ENCODE measurements at places on chromosomes 11 and 22. TPM values are rescaled to one million over a fixed set of nuclear protein-coding genes. Genes with fewer than 3 reads are reported as not detected.

MAPK8IP2 gene
- total RNA-seq, result 1.7 TPM

SPDYC gene
- total RNA-seq, result not detected

DENND6B gene
- total RNA-seq, result 14.4 TPM

TH gene
- not detected for total RNA-seq

ZP1 gene
- total RNA-seq, result not detected

EFCAB6 gene
- total RNA-seq, result 5.8 TPM

HBB gene
- 323 TPM for total RNA-seq

PATE3 gene
- total RNA-seq, result not detected

TST gene
- 48.3 TPM for total RNA-seq

DNA sequence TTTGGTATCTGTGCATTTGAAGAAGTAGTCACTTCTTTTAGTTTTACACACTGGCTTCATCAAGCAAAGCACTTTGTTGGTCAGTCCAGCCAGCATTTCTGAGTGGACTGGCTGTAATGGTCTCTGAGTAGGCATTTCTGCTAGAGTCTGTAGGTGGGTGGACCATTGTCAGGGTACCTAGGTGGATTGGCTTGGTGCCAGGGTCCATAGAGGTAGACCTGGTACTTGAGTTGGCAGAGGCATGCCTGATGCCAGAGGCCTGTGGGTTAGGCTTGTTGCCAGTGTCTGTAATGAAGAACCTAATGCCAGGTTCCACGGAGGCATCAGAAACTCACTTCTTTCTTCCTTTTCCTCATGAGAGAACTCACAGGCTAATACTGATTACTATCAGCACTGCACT lies 157.9 kb upstream of the C11orf87 start:
- H3K27ac ChIP-seq, result no peak overlapping the region
- H3K4me3 ChIP-seq, result no peak overlapping the region

- H3K36me3 ChIP-seq, result no peaks in the 10 kb centered on the region
- no peak for DNase-seq
- H3K4me1 ChIP-seq, result no peaks in the 10 kb centered on the region
- H3K27me3 ChIP-seq, result no peaks in the 10 kb centered on the region
- no peak overlapping the region for H3K4me3 ChIP-seq
Measured at GRCh38 chr11:72129381-72129780, 6.1 kb upstream of the FOLR3 start.

DNA sequence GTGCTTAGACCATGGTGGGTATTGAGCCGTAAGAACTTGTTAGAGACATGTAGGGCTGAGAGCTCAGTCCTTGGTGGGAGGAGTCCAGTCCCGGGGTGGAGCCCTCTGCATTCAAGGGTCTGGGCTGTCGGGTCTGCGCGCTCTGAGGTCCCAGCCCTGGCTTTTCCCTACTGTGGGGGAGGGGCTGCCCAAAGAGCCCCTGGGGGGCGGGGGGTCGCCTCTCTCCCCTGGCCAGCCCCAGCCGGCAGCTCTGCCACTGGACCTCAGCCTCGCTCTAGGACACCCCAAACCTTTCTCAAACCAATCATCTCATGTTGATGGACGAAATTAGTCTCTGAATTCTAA lies 1006.4 kb downstream of the BRD1 start:
- H3K4me1 ChIP-seq, result no peaks in the 10 kb centered on the region
- H3K27ac ChIP-seq, result no peak overlapping the region
- H3K36me3 ChIP-seq, result no peaks in the 10 kb centered on the region
- DNase-seq, result no peak
- no peak overlapping the region for H3K4me3 ChIP-seq
- peaks cover 34% of the 10 kb centered on the region for H3K27me3 ChIP-seq

DNA sequence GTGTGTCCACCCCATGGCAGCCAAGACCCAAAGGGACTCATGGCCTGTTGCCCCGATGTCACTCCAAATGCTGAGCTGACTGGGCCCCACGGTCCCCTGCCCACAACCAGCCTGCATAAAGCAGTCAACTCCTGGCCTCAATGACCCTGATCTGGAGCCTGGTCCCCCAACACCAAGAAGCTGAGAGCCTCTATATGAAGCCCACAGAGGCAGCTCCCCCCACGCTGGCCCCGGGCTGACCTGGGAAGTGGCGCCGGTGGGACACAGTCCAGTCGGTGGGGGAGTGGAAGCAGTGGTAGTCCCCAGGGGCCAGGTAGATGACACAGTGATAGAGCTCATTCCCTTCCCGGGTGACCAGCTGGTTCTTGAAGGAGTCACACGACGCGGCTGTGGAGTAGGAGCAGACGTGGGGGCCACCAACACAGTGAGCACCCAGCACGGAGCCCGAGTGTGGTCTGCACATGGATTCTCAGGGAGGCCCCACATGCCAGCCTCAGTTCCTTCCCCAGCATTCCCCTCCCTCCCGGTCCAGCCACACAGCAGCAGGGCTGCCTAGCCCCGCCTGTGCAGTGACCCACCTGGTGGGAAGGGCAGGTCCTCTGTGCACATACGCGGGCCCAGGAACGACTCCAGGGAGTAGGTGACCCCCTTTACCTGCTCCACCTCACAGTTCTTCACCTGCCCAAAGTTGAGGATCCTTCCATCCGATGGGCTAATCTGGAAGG lies 41.1 kb downstream of the PISD start:
- H3K4me1 ChIP-seq, result peaks cover 20% of the 10 kb centered on the region
- no peaks in the 10 kb centered on the region for H3K27me3 ChIP-seq
- DNase-seq, result no peak
- peaks cover 77% of the 10 kb centered on the region for H3K36me3 ChIP-seq
- H3K27ac ChIP-seq, result no peak overlapping the region

GRCh38 chr11:121246021-121246768 lies 46.4 kb upstream of the SC5D start:
- no peaks in the 10 kb centered on the region for H3K4me1 ChIP-seq
- no peak overlapping the region for H3K27ac ChIP-seq
- no peaks in the 10 kb centered on the region for H3K27me3 ChIP-seq
- DNase-seq, result no peak
- no peaks in the 10 kb centered on the region for H3K36me3 ChIP-seq

DNA sequence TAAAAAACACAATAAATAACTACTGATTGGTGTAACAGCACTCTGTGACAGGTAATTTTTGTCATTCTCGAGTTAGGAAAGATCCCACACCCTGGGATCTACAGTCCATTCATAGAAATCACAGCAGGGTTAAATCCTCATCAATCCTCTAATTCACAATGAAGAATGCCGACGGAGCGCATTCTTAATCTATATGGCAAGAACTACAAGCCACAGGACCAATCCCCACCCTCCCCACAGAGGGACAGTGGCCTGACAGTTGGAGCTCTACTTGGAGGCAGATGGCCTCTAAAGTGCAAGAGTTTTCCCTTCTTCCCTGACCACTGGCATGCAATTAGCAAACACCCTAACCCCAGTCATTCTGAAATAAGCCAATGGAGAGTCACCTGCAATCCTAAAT lies 34.2 kb downstream of the TCF20 start:
- H3K4me3 ChIP-seq, result no peak overlapping the region
- no peaks in the 10 kb centered on the region for H3K36me3 ChIP-seq
- DNase-seq, result no peak
- H3K27ac ChIP-seq, result no peak overlapping the region
- no peaks in the 10 kb centered on the region for H3K27me3 ChIP-seq

DNA sequence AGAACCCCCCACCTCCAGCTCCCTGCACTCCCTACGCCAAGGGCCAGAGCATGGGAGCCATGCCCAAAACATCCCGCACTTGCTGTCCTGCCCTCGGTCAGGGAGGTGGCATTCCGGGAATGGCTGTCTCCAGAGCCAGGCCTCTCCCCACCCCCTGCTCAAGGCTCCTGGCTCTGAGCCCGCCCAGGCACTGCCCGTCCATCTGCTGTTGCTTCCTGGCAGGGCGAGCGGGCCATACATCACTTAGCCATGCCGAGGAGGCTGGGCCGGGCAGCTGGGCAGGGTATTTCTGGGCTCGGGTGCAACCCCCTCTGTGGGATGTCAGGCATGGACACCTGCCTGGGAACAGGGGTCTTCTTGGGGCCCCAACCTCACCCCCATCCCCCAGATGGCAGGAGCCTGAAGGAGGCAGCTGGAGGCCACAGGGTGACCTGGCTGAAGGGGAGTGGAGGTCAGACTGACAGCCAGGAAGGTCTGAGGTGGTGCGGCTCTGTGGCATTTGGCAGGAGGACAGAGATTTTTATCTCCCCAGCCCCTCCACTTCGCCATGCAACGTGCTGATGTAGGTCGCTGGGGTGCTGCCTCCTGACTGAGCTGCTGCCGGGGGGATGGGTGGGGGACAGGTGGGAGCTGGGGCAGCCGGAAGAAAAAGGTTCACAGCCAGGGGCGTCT lies 8.7 kb upstream of the CABP7 start:
- H3K4me1 ChIP-seq, result no peaks in the 10 kb centered on the region
- peaks cover 25% of the 10 kb centered on the region for H3K27me3 ChIP-seq
- H3K36me3 ChIP-seq, result no peaks in the 10 kb centered on the region
- DNase-seq, result no peak
- H3K4me3 ChIP-seq, result no peak overlapping the region
- H3K27ac ChIP-seq, result no peak overlapping the region

GRCh38 chr11:77406396-77406795 lies 67.5 kb downstream of the PAK1 start:
- H3K27me3 ChIP-seq, result no peaks in the 10 kb centered on the region
- H3K4me3 ChIP-seq, result no peak overlapping the region
- no peaks in the 10 kb centered on the region for H3K36me3 ChIP-seq
- H3K4me1 ChIP-seq, result peaks cover 18% of the 10 kb centered on the region
- no peak overlapping the region for H3K27ac ChIP-seq
- no peak for DNase-seq

GRCh38 chr11:126172596-126173038 lies 38.8 kb downstream of the RPUSD4 start:
- peak; percentile 18 for DNase-seq
- H3K27me3 ChIP-seq, result no peaks in the 10 kb centered on the region
- no peaks in the 10 kb centered on the region for H3K36me3 ChIP-seq
- H3K27ac ChIP-seq, result no peak overlapping the region
- no peaks in the 10 kb centered on the region for H3K4me1 ChIP-seq

- no peaks in the 10 kb centered on the region for H3K4me1 ChIP-seq
- H3K27ac ChIP-seq, result no peak overlapping the region
- no peak overlapping the region for H3K4me3 ChIP-seq
Measured at GRCh38 chr11:32985600-32985999, 30.1 kb upstream of the DEPDC7 start.

DNA sequence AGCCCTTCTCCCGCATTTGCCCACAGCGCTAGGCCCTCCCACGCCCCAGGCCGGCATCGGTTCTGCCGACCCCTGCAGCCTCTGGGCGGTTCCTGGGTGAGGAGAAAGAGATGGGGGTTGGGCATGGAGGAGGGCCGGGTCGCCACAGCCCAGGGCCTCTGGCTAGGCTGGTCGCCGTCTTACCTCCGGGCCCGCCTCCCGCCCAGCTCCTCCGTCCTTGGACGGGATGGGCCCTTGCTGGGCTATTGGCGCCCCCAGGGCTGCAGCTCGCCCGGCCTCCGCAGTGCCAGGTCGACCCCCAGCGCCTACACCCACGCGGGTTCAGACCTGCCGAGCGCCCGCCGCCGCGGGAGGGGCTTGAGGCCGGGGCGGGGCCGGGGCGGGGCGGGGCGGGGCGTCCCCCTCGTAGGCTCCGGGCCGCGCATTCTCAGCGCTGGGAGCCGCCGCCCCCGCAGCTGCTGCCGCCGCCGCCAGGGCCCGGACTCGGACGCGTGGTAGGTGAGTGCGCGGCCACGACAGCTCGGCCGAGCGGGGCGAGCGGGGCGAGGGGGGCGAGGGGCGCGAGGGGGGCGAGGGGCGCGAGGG lies at the start of gene CD151:
Gene CD151, plus strand, starts transcription at position 424 of the 585 bp plus-strand sequence. CDS start 3,118 bp downstream, outside the sequence.
- peaks cover 77% of the 10 kb centered on the region for H3K4me1 ChIP-seq
- peak within 1 kb of the TSS; percentile 91 for H3K27ac ChIP-seq
- H3K27me3 ChIP-seq, result no peaks in the 10 kb centered on the region
- DNase-seq, result no peak
- H3K36me3 ChIP-seq, result peaks cover 19% of the 10 kb centered on the region

DNA sequence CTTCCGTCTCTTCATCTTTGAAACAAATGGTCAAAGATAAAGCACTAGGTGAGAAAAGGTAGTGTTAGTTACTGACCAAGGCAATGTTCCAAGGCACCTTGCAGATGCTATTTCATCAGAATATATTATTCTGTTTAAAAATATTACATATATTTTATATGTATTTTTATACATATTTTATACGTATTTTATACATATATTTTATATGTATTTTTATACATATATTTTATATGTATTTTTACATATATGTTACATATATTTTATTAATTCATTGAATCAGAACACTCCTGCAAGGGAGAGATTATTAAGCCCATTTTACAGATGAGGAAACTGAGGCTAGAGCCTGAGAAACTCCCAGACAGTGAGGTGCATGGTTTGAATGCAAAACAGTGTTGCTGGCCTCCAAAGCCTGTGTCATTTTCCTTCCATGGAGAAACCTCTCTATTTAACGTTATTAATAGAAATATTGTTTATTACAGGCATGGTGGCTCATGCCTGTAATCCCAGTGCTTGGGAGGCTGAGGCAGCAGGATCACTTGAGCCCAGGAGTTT lies 120.6 kb upstream of the CD82 start:
- H3K4me1 ChIP-seq, result no peaks in the 10 kb centered on the region
- H3K27me3 ChIP-seq, result no peaks in the 10 kb centered on the region
- H3K4me3 ChIP-seq, result no peak overlapping the region
- H3K36me3 ChIP-seq, result no peaks in the 10 kb centered on the region
- no peak for DNase-seq

- DNase-seq, result no peak
- H3K27ac ChIP-seq, result no peak overlapping the region
- no peaks in the 10 kb centered on the region for H3K27me3 ChIP-seq
- H3K4me3 ChIP-seq, result no peak overlapping the region
- H3K4me1 ChIP-seq, result no peaks in the 10 kb centered on the region
- no peaks in the 10 kb centered on the region for H3K36me3 ChIP-seq
Measured at GRCh38 chr11:77287136-77287535, 14.3 kb downstream of the GDPD4 start.

- H3K27ac ChIP-seq, result no peak overlapping the region
- H3K4me3 ChIP-seq, result no peak overlapping the region
- peak; percentile 10 for DNase-seq
- no peaks in the 10 kb centered on the region for H3K4me1 ChIP-seq
- H3K36me3 ChIP-seq, result no peaks in the 10 kb centered on the region
Measured at GRCh38 chr22:49216579-49216978, 611.1 kb downstream of the BRD1 start.

GRCh38 chr11:80307676-80308075 lies 866.8 kb upstream of the TENM4 start:
- no peaks in the 10 kb centered on the region for H3K4me1 ChIP-seq
- no peak overlapping the region for H3K27ac ChIP-seq
- H3K27me3 ChIP-seq, result no peaks in the 10 kb centered on the region
- no peak overlapping the region for H3K4me3 ChIP-seq
- no peaks in the 10 kb centered on the region for H3K36me3 ChIP-seq
- no peak for DNase-seq

DNA sequence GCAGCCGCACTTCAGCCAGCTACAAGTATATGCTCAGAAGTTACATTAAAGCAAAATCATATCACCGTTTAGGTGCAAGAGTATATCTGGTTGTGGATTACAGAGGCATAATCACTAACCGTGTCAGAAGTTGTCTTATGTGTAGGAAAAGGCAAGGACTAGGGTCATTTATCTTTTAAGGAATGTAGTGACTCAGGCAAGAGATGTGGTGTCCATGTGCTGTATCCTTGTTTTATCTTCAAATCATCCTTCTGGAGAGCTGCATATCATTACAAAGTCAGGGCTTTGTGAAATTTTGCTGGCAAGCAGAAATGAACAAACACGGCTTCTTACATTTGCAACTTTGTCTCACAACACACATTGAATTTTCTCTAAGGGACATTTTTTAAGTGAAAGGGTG lies 12.7 kb upstream of the CHORDC1 start:
- no peaks in the 10 kb centered on the region for H3K36me3 ChIP-seq
- H3K4me3 ChIP-seq, result no peak overlapping the region
- no peak overlapping the region for H3K27ac ChIP-seq
- H3K27me3 ChIP-seq, result no peaks in the 10 kb centered on the region
- no peaks in the 10 kb centered on the region for H3K4me1 ChIP-seq
- no peak for DNase-seq

GRCh38 chr22:38613588-38613987 lies 42.6 kb downstream of the FAM227A start:
- H3K36me3 ChIP-seq, result no peaks in the 10 kb centered on the region
- DNase-seq, result no peak
- H3K4me3 ChIP-seq, result no peak overlapping the region
- H3K27ac ChIP-seq, result no peak overlapping the region
- H3K4me1 ChIP-seq, result no peaks in the 10 kb centered on the region
